ENCODE measurements at places on chromosomes 6 and 20. TPM values are rescaled to one million over a fixed set of nuclear protein-coding genes. Genes with fewer than 3 reads are reported as not detected.

GRCh38 chr6:139030228-139030963 lies 1.9 kb downstream of the ABRACL start:
- peaks cover 23% of the 10 kb centered on the region for H3K36me3 ChIP-seq
- no peak for DNase-seq
- no peak overlapping the region for H3K27ac ChIP-seq
- H3K27me3 ChIP-seq: no peaks in the 10 kb centered on the region
- H3K4me3 ChIP-seq: no peak overlapping the region

DNA sequence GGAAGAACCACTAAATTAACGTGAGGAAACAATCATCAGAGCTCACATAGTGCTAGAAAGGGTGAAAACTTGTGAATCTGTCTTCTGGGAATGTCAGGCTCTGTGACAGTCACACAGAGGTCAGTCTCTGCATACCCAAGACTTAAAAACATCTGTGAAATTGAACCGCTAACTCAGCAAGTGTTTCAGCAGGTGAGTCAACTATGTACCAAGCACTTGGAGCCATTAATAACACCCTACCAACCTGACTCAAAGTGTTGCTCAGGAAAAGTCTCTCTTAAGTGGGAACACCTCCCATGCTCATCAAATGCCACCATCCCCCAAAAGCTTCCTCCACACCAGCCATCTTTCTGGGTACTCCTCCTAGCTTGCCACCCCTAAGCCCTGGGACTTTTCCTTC lies 92.3 kb upstream of the CARMIL1 start:
- no peak overlapping the region for H3K27ac ChIP-seq
- no peak for DNase-seq
- H3K36me3 ChIP-seq: no peaks in the 10 kb centered on the region
- no peaks in the 10 kb centered on the region for H3K4me1 ChIP-seq
- no peak overlapping the region for H3K4me3 ChIP-seq

DNA sequence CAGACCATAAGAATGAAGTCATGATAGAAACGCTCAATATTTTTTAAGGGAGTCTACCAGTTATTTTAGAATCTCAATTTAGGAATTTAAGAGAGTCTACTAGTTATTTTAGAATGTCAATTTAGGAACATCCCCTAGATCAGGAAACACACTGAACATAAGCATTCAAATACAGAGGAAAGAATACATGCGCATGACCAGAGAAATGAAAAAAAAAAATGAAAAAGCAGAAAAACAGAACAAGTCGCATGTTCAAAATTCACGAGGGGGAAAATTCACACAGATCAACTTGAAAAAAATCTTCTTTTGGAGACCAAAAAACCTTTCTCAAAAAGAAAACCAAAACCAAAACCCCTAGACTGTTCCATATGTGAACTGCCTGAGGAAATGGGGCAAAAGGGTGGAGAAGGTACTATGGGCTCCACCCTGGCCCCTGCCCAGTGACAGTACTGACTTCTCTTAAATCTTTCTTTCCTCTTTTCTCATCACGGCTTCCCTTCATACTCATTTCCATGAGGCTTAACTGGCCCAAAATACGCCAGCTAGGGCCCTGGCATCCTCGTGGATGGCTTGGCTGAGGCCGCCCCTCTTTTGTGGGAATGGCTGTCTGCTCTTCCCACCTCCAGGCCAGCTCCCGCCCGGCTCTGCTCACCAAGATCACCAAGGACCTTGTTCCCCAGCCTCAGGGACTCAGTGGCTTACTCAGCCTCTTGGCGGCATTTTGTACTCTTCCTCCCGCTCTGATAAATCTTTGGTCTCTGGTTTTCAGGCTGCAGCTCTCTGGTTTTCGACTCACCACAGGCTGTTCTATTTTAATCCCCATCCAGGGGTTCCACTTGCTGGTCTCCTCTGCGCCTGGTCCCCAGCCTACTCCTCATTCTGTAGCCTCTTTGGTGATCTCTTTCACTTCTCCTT lies 11.2 kb downstream of the ZBTB2 start:
- H3K36me3 ChIP-seq: peaks cover 11% of the 10 kb centered on the region
- no peak for DNase-seq
- H3K4me3 ChIP-seq: peak overlapping the region; percentile 70
- peaks cover 63% of the 10 kb centered on the region for H3K4me1 ChIP-seq
- H3K27ac ChIP-seq: peak overlapping the region; percentile 85

GRCh38 chr6:29489286-29489685 lies 1.5 kb upstream of the MAS1L start:
- no peaks in the 10 kb centered on the region for H3K4me1 ChIP-seq
- no peak for DNase-seq
- H3K27me3 ChIP-seq: peaks cover 9% of the 10 kb centered on the region
- no peaks in the 10 kb centered on the region for H3K36me3 ChIP-seq

GRCh38 chr6:143882401-143882930 lies 18.2 kb downstream of the ZC2HC1B start:
- H3K27ac ChIP-seq: no peak overlapping the region
- no peak for DNase-seq
- peaks cover 10% of the 10 kb centered on the region for H3K36me3 ChIP-seq
- no peaks in the 10 kb centered on the region for H3K27me3 ChIP-seq
- no peak overlapping the region for H3K4me3 ChIP-seq
- H3K4me1 ChIP-seq: no peaks in the 10 kb centered on the region

DNA sequence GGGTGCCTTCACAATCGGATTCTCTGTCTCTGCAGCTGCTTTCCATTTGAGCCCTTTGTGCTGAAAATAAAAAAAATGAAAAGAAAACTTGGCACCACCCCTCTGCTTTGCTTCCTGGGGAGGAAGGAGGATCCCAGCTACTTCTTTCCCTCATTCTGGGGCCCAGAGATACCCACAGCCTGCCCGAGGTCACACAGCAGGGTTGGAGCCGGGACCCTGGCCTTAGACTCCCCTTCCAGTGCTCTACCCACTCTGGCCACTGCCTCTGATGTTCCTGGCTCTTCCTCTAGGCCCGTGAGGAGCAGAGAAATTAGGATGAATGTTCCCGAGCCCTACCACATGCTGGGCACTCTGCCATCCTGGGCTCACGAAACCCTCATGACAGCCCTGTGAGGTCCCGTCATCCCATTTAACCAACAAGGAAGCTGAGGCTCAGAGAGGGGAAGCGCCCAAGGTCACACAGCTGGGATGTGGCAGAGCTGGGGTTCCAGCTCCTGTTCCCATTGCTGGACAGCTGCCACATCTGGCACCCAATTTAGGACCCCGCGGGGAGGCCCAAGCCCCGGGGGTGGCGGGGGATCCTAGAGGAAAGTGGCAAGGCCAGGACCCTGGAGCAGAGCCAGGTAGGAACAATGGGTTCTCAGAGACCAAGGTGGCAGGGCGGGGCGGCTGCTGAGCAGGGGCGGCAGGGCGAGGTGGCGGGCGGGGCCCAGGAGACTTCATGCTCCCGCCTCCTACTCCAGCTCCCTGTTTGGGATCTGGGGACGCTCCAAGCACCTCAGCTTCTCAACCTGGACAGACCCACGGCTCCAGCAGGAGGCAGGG lies 76.6 kb downstream of the CEBPB start:
- no peaks in the 10 kb centered on the region for H3K36me3 ChIP-seq
- peaks cover 23% of the 10 kb centered on the region for H3K27me3 ChIP-seq
- H3K27ac ChIP-seq: no peak overlapping the region
- H3K4me3 ChIP-seq: no peak overlapping the region
- DNase-seq: no peak
- H3K4me1 ChIP-seq: no peaks in the 10 kb centered on the region

Gene TCFL5
- 55.6 TPM for total RNA-seq

Gene CRISP3
- not detected for total RNA-seq

Gene LIN28B
- total RNA-seq: not detected

Measured in activated B cell treated with CpG ODN at 0.5 μM for 24 hours (primary cell).